ENCODE measurements at places on chromosomes 11 and 22.

- peak; percentile 65 for DNase-seq
Measured at GRCh38 chr11:6258571-6259081, 1.0 kb upstream of the CCKBR start.

- no peak for DNase-seq
Measured at GRCh38 chr11:78140392-78141077, 1.1 kb upstream of the ALG8 start.

- DNase-seq: no peak
Measured at GRCh38 chr11:86719781-86720463, 47.5 kb upstream of the ME3 start.

DNA sequence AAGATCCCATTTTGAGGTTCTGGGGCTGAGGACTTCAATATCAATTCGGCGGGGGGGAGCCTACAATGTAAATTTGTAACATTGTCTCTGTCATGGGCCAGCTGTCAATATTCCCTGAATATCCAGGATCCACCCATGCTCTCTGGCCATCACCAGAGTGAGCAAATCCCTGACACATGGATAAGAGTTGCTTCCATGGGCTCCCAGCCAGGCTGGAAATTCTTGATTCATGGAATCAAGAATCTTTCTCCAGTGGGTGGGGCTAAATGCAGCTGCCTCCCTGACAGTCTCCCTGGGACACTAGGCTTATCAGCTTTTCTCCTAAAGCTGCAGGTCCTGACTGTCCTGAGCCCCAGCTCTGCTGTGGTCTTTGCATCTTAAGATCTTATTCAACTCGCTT is 86.9 kb upstream of the IGLL5 start:
- DNase-seq: no peak

GRCh38 chr11:101582989-101583250 is 887 bp downstream of the TRPC6 start:
- DNase-seq: no peak

DNA sequence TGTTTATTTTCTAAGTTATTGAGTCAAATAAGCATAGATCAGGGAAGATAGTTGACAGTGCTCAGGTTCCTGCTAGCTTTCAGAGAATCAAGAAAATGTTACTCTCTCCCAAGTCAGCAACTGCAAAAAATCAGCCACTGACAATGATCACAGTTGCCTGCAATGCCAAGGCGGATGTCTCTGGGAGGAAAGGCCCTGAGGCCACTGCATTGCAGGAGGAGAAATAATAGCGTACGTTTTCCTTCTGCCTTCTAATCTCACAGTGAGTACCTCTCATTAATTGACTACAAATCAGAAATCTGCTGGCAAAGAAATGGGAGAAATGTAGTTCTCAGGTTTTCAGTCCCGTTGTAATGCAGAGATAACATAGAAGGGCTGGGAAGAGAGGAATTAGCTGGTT is 54.0 kb upstream of the SPON1 start:
- DNase-seq: no peak
